ENCODE measurements at places on chromosomes 6 and 20.

DNA sequence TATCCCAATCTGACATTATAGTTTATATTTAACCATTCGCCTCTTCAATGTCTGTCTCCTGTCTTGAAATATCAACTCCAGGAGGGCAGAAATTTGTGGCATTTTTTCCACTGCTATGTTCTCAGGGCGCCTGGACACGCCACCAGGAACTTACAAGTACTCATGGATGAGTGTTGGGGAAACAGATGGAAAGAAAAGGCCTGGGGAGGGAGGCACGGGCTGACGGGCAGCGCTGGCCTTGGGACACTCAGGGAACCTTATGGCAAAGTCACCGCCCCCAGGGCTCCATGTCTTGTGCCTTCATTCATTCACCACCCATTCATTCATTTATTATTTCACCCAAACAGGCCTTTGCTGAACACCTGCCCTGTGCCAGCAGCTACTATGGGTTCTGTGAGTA lies 222.9 kb downstream of the PREX1 start:
- DNase-seq = no peak

- DNase-seq = no peak
Measured at GRCh38 chr20:57794600-57795341, 85.0 kb upstream of the PMEPA1 start.

GRCh38 chr6:84508334-84508733 lies 256.1 kb downstream of the TBX18 start:
- no peak for DNase-seq

- DNase-seq = no peak
Measured at GRCh38 chr20:57650266-57650665, 30.0 kb upstream of the ZBP1 start.

DNA sequence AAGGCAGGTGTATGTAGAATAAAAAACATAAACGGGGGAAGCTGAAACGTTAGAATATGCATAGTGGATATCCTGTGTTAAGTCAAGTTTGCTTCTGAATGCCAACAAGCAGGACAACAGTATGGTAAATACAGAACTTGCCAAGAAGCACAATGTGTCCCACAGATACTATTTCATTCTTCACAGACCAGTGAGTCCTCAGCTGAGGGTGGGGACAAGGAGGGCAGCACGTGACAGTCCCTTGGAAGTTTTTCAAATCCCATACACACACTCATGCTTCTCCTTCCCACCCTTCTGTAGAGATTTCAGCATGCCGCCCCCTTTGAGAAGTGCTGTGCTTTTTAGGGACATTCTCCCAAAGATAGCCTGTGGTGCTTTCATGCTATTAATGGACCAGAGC lies 268.5 kb upstream of the ECI2 start:
- DNase-seq = no peak

DNA sequence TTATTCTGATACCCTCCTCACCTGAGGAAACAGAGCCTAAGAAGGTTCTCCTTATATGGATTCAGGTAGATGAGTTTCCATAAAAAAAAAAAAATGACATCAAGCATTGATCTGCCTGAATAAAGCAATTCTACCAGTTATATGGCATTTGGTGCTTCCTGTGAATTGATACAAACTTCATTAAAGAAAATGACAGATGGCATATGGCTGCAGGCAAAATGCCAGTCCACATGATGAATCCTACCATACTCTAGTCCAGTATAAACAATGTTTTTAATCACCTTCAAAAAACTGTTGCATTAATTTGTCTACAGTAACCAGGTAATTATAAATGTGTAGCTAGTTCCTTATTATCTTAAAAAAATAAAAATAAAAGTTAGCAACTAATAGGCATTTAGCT lies 559.2 kb upstream of the FLRT3 start:
- DNase-seq = no peak

Data from GDM1 (cell line).